NCI-H2081 treated with DMSO at 0.1 percent for 48 hours (cell line): ENCODE measurements at places on chromosomes 1 and 21.

DNA sequence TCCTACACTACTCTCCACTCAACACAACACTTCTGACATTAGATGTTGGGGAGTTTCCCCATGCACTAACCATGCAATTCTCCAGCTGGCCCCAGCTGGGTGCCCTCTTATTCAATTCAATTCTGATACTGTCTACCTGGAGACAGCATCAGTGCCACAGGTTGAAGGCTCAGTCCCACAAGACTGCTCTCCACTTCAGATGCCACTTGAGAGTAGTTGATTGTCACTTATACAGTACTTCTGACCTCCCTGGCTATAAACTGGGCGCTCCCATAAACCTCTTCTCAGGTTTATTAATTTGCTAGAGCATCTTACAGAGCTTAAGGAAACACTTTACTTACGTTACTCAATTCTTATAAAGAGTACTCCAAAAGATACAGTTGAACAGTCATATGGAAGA lies 442.3 kb downstream of the LRRIQ3 start:
- DNase-seq: no peak

GRCh38 chr1:96579636-96580035 lies 141.9 kb upstream of the PTBP2 start:
- DNase-seq: no peak

DNA sequence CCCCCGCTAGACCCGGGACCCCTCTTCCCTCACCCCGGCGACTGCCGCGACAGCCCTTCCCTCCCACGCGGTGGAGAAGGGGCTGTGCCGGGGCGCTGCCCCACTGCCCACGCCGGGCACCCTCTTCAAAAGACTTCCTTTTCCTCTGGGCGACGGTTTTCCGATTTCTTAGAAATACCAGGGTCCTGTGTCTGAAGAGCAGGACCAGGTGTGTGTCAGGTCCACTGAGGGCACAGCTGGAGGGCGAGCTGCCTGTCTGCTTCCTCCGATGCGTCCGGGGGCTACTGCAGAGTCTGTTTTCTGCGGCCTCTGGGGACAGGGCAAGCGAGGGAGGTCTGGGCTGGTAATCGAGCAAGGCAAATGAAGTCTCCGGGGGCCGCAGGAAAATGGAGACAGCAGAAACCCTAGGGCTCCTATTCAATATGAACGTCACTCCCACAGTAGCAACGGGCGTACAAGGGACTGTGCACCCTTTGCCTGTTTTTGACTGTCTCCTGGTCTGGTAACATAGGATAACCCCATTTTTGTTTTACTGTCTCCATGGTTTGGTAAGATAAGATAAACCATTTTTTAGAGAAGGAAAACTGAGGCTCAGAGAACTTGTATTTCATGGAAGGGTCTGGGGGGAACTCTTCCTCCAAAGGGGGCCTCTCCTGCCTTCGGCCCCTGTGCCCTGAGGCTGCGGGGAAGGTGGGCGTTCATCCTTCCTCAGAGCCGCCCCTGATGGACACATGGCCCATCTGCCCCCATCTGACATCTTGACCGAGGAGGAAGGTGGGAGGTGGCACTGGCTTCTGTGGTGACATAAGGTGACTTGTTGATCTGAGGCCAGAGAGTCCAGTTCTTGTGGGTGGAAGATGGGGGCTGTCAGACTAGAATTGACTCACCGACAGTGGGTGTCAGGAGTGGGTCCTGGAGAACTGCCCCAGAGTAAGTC lies 970 bp downstream of the TNFRSF1B start:
- no peak for DNase-seq

DNA sequence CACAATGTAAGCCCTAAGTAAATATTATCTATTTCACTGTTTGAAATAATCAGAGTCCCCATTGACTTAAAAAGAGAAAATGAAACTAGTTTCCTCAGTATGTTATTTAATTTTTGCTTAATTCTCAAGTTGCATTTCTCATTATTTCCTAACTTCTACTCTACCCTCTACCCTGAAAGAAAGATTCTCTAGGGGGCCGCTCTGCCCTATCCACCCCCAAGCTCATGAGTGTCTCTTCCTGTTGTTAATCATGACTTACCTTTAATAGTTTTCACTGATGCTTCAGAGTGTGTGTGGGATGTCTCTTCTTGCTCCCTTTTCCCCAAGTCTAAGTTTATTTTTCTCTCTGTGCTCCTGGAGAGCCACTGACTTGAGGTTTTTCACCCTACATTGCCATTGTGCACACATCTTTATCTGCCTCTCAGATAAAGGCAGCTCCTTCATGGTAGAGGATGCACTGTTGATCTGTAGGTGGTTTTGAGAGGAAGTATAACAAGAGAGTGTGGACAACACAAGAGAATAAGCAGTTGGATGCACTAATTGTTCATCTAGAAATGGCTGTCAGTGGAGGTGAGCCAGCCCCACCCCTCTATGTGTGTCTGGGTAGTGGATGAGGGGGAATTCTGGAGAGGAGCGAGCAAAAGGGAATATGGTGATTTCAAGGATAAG lies 261.7 kb downstream of the CHRM3 start:
- no peak for DNase-seq

DNA sequence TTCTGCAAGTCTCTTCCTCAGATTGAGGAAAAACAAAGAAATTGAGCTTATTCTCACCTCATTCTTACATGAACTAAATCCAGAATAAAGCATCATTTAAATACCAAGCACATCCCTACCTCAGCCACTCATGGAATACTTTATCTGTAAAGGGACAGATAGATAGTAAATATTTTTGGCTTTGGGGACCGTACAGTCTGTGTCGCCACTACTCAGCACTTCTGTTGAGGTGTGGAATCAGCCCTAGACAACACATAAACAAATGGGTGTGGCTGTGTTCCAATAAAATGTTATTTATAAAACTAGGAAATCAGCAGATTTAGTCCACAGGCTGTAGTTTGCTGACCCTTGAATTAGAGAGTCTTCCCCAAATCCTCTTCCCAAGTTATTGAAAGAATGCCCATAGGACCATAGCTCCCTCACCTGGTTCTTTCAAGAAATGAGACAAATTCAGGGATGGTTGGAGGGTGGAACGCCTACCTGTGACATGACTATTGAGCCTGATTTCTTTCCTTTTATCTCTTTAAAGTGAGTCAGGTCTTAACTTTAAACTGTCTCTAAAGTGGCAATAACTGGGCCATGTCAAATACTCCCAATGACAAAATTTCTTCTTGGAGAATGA lies 878.5 kb downstream of the USP25 start:
- no peak for DNase-seq

GRCh38 chr1:162276493-162276892 lies 100.2 kb downstream of the SPATA46 start:
- no peak for DNase-seq

DNA sequence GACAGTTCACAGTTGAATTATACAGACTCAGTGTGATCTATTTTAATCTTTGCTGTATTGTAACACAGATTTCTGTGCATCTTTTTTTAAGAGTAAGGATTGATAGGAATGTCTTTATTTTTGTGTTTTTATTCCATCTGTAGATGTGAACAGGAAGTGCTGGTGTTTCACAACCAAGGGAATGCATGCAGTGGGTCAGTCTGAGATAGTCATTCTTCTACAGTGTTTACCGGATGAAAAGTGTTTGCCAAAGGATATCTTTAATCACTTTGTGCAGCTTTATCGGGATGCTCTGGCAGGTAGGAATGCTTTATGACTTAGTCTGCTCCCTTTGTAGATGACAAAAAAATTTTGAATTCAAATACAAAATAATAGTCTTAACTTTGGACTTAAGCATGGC lies 84.5 kb downstream of the CC2D1B start:
- DNase-seq: no peak

DNA sequence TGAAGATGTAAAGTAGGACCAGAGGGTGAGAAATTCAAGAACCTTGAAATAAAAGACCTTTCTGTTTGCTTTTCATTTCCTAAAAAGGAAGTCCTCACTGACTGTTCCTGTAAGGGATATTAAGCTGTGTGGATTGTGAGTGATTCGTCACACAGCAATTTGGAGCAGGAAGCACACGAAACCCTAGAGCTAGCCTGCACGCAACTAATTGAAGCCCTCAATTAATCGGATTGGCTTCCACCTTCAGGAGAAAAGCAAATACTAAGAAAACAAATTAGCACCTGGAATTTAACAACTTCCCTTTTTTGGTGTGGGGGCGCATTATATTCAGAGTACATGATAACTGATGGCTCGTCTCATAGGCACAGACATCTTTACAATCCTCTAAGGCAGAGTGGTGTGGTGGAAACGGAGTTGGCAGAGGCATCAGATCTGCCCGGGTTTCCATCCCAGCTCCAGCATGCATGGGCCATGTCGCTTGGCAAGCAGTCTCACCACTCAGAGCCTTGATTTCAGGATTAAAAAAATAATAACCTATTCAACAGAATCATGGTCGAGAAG lies 95.2 kb downstream of the KCNJ15 start:
- peak; percentile 17 for DNase-seq

DNA sequence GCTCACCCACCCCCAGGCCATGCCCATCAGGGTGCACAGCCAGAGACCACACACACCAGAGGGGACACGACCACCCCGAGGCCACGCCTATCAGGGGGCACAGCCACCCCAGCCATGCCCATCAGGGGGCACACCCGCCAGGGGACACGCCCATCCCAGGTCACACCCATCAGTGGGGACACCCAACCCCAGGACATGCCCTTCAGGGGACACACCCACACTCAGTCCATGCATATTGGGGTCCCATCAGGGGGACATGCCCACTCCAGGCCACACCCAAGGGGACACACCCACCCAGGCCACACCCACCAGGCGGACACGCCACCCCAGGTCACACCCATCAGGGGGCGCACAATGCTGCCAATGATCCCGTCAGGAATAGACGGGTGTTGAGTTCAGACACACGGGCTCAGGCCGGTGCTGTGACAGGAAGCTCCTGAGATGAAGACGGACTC lies 20.7 kb downstream of the MCM3AP start:
- DNase-seq: no peak

- no peak for DNase-seq
These were observed 11.9 kb downstream of the LHX4 start for GRCh38 chr1:180241716-180242544.

GRCh38 chr1:89200663-89201062 lies 1.9 kb upstream of the GBP4 start:
- DNase-seq: no peak

GRCh38 chr21:32567626-32568025 lies 17.7 kb downstream of the TCP10L start:
- DNase-seq: no peak

GRCh38 chr21:38186661-38187270 lies 70.0 kb upstream of the KCNJ15 start:
- DNase-seq: no peak

GRCh38 chr1:93584261-93585003 lies 97.2 kb downstream of the BCAR3 start:
- no peak for DNase-seq

DNA sequence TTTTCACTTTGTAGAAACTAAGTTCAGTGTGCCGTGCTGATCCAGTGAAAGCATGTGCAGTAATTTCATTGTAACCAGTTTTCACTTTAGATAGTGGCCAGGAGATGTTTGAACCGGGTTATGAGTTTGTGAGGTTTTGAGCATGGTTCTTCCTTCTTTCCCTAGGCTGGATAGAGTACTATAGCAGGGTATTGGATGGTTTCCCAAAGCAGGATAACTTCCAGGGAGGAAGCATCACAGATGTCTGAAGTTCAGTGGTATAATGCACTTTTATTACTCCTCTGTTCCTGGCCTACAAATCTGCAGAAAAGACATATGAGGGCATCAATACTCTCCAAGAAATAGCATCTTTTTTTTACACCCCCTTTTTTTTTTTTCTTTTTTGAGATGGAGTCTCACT lies 823.1 kb downstream of the USP25 start:
- no peak for DNase-seq

DNA sequence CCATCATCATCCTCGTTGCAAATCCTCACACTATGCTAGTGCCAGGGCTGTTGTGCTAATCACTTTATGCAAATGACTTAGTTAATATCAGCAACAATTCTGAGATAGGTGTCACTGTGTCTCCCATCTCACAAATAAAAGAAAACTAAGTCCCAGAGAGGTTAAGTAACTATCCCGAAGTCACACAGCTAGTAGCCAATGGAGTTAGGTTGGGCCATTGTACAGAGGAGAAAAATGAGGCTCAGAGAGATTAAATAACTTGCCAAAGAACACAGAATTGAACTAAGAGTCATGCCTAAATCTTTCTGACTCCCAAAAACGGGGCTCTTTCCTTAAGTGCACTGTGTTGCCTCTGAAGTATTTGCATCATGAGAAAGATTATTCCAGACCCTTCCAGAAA lies 146.4 kb downstream of the MIS18A start:
- no peak for DNase-seq

GRCh38 chr1:201748335-201748734 lies 80.6 kb upstream of the IPO9 start:
- no peak for DNase-seq

GRCh38 chr1:100497796-100498195 lies 40.1 kb upstream of the GPR88 start:
- no peak for DNase-seq

GRCh38 chr1:106526650-106527049 lies 529.8 kb upstream of the PRMT6 start:
- DNase-seq: no peak

GRCh38 chr1:182680901-182681567 lies 3.4 kb downstream of the RGS8 start:
- no peak for DNase-seq

DNA sequence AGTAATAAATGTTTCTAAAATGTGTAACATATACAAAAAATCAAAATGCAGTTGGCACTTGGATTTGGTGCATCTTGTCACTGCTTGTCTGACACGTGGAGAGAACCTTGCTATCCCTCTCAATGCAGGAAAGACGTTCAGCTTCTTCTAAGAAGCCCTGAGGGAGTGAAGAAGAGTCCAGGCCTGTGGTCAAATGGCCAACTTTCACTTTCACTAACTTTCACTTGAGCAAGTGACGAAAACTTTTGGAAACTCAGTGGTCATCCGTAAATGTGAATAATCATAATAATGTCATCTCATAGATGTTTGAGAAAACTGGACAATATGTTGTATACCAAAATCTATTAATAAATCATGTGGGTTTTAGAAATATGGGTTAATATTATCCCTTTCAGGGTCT lies 61.9 kb downstream of the ERG start:
- DNase-seq: no peak

- no peak for DNase-seq
These were observed at the start of gene TNN for GRCh38 chr1:175067362-175068106. TNN (plus strand) TSS chr1:175067833; CDS start chr1:175077419, 9,586 bp downstream.

- DNase-seq: no peak
These were observed 22.6 kb downstream of the GON4L start for GRCh38 chr1:155834296-155834926.

GRCh38 chr1:6025269-6026094 lies 20.2 kb upstream of the KCNAB2 start:
- no peak for DNase-seq

GRCh38 chr1:93675931-93676330 lies 5.7 kb downstream of the BCAR3 start:
- DNase-seq: no peak

DNA sequence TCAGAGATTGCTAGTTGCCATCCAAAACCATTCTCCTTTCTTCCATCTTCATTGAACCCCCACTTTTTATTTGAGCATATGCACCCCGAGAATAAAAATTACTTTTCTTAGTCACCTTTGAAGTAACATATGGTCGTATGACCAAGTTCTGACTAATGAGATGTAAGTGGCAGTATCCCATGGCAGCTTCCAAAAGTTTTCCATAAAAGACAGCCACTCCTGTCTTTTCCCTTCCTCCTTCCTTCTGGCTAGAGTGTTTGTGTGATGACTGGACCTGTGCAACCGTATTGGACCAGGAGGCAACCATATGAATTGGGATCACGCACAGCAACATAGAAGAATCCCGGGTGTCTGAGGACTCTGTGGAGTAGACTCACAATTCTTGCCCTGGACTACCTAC lies 41.1 kb upstream of the CCSAP start:
- no peak for DNase-seq

GRCh38 chr1:84505493-84506001 lies 639 bp upstream of the SPATA1 start:
- no peak for DNase-seq

GRCh38 chr1:208079161-208079560 lies 165.0 kb downstream of the PLXNA2 start:
- no peak for DNase-seq
